Hippocampal formation (tissue), 2 donors: ENCODE measurements at places on chromosomes 16 and 17.
A peak's percentile ranks its signal among the peaks of the same experiment; 100 is the strongest.

DNA sequence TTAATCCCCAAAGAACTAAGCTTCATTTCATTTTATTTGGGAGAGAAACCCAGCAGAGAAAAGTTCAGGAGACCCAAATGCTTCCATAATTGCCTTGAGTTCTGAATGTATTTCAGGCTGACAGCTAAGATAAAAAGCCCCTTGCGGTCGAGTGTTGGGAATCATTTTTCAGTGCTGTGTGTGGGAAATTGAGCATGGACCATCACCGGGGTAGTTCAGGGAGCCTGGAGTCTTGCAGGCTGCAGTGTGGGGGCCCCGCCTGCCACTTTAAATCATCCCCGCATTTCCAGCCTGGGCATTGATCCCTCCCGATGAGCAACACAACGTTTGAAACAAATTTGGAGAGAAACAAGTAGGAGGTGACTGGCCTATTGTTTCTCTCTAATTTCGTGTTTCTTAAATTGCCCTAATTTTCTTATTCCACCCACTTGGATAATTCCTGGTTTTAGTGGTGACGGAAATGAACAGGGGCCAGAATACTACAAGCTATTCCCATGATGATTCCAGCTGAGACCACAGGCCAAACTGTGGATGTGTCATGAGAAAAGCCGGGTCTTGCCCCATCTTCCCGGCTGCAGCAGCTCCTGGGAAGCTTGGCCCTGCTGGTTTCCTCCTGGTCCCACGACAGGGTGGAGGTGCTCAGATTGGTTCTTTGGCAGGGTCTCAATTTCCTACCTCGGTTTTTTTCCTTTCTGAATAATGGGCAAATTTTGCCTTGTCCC, 75.1 kb downstream of the FOXL1 start:
- DNase-seq, result no peak

DNA sequence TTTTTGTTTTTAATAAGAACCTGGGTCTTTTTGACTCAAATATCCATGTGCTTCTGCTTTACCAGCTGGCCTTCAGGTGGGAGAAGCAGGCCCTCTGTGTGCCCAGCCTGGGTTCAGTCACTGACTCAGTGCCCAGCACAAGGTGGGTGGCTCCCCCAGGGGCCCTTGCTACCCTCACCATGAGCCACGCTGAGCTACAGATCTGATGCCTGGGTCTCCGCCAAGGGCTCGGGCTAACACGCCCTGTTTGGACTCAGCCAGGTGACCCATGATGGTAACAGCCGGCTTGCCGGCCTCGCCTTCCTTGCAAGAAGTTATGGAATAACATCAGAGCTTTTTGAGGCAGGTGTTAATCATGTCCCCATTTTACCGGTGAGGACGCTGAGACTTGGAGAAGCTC, 109.5 kb upstream of the NLRP1 start:
- DNase-seq, result no peak

GRCh38 chr17:77036841-77037381, 103.9 kb upstream of the SEC14L1 start:
- DNase-seq, result no peak

DNA sequence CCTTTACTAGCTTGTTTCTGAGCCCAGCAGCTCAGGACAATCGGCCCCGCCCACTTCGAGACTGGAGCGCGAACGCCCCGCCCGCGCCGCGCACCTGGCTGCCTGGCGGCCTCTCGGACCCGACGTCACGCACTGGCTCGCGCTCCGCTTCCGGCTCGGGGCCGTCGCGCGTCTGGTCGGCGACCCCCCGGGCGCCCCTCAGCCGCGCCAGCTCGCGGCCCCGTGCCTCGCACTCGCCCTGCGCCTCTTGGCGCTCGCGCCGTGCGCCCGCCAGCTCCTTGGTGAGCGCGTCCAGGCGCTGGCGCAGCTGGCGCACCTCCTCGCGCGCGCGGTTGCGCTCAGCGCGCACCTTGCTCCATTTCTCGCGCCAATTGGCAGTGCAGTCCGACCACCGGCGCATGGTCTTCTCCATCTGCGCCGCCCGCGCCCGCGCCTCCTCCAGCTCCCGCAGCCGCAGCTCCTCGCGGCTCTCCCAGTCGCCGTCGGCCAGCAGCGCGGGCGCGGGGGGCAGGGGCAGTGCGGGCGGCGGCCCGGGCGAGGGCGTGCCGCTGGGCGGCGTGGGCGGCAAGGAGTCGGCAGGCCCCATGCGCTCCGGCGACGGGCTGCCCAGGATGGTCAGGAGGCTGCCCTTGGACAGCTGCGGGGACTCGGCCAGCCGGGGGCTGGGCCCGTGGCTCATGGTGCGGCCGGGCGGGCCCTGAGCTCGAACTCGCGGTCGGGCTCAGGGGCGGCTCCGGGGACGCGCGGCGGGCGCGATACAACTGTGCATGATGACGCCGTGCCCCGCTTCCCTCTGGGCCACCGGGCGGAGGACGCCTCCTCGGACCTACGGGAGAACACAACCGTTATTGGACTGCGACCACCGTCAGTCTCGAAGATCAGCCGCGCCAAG, 7.6 kb downstream of the CCDC102A start:
- DNase-seq, result no peak

- no peak for DNase-seq
Observed at GRCh38 chr17:62045109-62045508, 20.0 kb downstream of the MED13 start.

GRCh38 chr17:3594051-3594800, 15.0 kb downstream of the TRPV1 start:
- DNase-seq, result peak; percentile 34
